ENCODE measurements at places on chromosomes 4 and X. TPM values are rescaled to one million over a fixed set of nuclear protein-coding genes. Genes with fewer than 3 reads are reported as not detected.

ALB gene
- polyA plus RNA-seq = 1.4 TPM

PLXNB3 gene
- polyA plus RNA-seq = 2.1 TPM

SH3BP2 gene
- 20.8 TPM for polyA plus RNA-seq

MAN2B2 gene
- polyA plus RNA-seq = 19.1 TPM

MEPE gene
- polyA plus RNA-seq = not detected

ATOH1 gene
- polyA plus RNA-seq = not detected

CPZ gene
- 21.5 TPM for polyA plus RNA-seq

CENPI gene
- polyA plus RNA-seq = 9.9 TPM

DNA sequence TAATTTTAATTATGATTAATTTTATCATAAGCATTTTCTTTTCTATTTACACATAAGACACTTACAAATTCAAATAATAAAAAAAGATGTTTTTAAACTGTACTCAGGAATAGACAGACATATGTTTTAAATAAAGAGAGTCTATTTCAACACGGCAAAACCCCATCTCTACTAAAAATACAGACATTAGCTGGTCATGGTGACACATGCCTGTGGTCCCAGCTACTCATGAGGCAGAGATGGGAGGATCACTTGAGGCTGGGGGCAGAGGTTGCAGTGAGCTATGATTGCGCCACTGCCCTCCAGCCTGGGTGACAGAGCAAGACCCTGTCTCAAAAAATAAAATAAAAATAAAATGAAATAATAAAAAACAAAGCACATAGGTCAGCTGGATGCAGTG is 14.8 kb downstream of the FAM9B start:
- DNase-seq = no peak

GRCh38 chr4:19832411-19832810 is 419.3 kb upstream of the SLIT2 start:
- no peak for DNase-seq

DNA sequence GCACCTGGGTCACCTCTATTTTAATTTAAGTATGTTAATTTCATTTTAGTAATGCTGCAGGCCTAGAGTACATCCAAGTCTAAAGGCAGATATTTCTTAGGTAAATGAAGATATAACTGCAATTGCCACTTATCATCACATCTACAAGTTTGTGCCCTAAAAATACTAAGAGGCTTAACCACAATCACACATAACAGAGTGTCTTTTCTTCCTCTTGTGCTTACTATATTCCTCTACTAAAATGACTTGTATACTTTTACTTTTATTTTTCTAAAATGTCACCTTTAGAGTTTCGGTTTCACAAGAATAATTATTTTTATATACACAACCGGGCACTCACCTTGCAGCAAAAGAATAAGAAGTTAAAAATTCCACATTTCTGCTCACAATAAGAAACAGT is 77.9 kb downstream of the EFHC2 start:
- DNase-seq = no peak

GRCh38 chr4:123784626-123785025 is 388.0 kb downstream of the SPRY1 start:
- no peak for DNase-seq

DNA sequence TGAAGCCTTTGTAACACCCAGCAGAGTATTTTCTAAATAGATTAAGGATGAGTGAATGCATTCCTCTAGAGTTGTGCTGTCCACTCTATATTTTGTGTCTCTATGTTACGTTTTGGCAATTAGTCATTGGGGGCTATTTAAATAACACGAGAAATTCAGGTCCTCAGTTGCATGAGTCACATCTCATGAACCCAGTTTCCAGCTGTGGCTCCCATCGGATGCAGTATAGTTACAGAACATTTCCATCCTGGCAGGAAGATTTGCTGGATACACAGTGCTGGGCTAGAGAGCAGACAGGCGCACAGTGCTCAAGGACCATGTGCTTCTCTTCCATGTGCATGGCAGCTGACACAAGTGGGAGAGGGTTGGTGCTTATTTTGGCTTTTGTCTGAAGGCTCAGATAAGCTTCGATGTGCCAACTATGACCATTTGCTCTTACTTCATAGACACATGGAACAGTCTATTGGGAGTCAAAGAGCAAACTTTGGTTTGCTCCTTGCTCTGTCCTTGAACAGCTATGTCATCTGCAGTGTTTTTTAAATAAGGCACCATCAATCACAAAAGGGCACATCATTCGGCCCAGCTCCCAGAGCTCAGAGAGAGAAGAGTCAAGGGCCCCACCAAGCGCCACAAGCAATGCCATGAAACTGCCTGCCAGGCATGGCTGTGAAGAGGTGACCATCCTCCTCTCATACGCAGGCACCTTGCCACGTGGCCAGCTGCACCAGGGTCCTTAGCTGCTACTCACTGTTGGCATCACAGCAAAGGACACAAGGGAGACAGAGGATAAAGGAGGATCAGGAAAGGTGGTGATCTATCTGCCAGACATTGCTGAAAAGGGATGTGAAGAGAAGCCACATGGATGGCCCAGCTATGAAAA is 8.1 kb upstream of the STS start:
- no peak for DNase-seq

DNA sequence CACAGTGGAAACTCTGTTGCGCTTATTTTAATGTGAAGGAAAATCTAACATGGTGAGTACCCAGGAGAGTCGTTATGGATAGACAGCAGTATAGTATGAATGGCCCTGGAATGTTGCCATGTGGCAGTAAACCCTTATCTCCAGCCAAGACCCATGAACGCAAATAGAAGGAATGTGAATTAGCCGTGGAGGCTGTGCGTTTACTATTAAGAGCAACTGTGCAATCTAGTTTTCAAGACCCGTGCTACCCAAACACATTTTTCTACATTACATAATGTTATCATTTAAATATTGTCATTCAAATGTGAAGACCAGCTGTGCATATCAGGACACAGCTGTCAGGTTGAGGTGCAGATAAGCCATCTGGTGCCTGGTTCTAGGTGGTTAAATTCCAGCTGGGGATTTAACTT is 13.3 kb upstream of the AGA start:
- no peak for DNase-seq

- DNase-seq = no peak
Observed at GRCh38 chrX:132209527-132209926, 9.7 kb downstream of the RAP2C start.

GRCh38 chr4:26993967-26994366 is 133.3 kb downstream of the STIM2 start:
- no peak for DNase-seq

- no peak for DNase-seq
Observed at GRCh38 chrX:114006664-114007063, 577.2 kb upstream of the HTR2C start.

GRCh38 chrX:65610040-65610439 is 57.4 kb upstream of the MSN start:
- DNase-seq = no peak

DNA sequence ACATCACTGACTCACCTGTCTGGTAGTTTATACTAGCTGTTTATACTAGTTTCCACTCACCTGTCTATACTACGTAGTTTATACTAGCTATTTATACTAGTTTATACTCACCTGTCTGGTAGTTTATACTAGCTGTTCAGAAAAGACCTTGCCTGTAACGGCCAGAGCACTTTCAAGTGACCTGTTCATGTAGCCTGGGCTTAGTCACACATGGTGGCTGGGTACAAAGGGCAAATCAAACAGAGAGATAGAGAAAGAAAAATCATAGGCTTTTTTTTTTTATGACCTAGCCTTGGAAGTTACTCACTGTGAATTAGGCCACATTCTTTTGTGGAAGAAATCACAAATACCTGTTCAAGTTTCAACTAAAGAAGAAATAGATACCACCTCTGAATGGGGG is 30.7 kb upstream of the SPANXN4 start:
- DNase-seq = no peak

GRCh38 chr4:184288451-184289178 is 70.9 kb upstream of the ENPP6 start:
- no peak for DNase-seq

- no peak for DNase-seq
Observed at GRCh38 chrX:133440797-133441163, 25.5 kb upstream of the GPC4 start.

DNA sequence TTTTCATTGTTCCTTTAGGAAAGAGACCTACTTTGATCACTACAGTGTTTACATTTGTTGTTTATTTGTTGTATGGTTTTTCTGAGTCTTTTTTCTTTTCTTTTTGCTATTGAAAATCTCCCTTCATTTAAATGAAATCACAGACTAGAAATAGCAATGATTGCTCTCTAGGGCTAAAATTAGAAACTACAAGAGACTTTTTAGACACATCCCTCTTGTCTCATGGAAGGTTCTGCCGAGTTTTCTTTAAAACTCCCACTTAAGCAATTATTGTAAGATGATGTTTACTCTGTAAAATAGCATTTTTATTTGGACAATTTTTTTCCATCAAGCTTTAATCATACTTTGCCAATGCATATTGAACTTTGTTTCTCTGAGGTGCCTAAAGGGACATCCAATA is 136.6 kb downstream of the PALLD start:
- no peak for DNase-seq

DNA sequence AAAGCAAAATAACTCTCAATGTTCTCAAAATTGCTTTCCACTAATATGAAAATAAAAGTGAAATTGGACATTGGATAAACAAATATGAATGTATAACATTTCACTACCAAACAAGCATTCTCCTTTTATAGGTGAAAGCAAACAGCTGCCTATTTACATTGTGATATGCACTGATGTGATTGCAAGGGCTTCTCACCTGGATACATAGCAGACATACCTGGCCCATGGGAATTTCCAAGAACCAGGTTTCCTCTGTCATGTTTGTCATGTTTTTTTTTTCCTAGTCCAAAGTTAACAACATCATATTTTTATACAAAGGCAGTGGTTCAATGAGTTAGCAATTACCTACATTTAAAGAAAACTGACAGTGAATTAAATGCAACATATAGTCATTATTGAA is 228.5 kb downstream of the ANKRD50 start:
- no peak for DNase-seq

GRCh38 chr4:106546370-106546769 is 177.8 kb upstream of the GIMD1 start:
- no peak for DNase-seq

DNA sequence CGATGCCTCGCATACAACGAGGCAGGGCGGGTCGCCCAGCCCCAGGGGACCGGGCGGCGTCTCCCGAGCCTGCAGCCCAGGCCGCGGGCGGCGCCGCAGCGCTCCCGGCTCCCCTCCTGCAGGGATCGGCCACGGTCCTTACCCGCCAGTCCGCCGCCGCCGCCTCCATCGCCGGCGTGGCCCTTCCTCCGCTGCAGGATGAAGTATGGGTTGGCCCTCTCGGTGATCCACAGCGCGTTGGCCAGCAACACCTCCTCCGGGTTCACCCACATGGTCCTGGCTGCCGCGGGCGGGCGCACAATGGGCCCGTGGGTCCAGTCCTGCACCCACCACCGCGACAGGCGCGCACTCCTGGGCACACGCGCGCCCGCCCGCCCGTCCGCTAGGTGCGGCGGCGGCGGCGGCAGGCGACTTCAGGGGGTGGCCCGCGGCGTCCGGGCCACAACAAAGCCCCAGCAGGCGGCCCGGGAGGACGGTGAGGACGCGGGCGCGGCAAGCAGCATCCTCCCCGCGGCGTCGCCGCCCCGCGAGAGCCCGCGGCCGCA is 339 bp downstream of the TBC1D9 start:
- peak; percentile 57 for DNase-seq

- no peak for DNase-seq
Observed at GRCh38 chrX:11421805-11422524, 128.8 kb downstream of the AMELX start.

- no peak for DNase-seq
Observed at GRCh38 chr4:145720656-145721055, 40.7 kb downstream of the C4orf51 start.

- no peak for DNase-seq
Observed at GRCh38 chrX:1595711-1596060, 4.3 kb downstream of the AKAP17A start.

DNA sequence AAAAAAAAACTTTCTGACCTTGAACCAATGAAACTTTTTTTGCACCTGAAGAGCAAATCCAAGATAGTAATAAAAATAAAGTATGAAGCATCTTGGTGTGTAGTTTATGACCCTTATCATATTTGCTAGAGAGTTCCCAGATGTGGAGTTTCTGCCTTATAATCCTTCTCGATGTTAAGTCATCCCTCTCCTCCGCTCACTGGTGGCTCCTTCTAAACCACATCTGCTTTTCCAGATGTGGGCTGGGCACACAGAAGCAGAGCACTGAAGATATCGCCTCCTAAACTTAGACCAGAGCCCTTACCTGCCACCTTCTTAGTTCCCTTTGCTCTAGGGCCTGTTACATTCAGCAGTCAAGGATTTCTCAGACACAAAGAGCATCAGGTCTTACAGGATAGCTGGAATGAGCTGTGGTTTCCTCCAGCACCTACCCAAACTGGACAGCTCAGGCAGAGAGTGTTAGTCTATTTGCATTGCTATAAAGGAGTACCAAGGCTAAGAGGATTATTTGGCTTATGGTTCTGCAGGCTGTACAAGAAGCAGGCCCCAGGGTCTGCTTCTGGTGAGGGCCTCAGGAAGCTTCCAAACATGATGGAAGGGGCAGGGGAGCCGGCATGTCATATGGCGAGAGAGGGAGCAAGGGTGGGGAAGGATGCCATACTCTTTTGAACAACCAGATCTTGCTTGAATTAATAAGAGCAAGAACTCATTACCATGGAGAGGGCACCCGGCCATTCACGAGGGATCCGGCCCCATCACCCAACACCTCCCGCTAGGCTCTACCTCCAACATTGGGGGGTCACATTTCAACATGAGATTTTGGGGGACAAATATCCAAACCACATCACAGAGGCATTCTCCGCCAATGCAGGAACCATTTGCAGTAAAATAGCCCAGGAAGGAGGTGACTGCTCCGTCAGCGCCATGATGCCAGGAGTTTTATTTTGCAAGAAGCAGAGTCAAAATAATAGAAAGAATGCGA is 75.6 kb upstream of the HELT start:
- no peak for DNase-seq

- no peak for DNase-seq
Observed at GRCh38 chr4:81505726-81506125, 34.0 kb upstream of the RASGEF1B start.

DNA sequence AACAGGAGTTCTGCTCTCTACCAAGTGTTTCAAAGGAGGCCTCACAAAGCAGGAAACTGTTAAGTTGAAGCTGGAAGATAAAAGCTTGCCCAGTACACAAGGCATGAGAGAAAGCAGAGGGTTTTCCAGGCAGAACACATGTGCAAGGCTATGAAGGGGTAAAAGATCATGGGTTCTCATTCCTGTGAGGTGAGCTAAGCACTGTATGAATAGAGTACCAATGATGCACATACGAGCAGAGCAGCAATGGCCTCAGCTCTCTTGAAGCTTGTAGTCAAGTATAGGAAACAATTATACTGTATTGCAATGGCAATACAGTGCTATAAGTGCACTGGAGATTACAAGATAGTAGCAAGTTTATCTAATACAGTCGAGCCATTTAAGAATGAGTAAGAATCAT is 18.0 kb downstream of the TTC29 start:
- DNase-seq = no peak

DNA sequence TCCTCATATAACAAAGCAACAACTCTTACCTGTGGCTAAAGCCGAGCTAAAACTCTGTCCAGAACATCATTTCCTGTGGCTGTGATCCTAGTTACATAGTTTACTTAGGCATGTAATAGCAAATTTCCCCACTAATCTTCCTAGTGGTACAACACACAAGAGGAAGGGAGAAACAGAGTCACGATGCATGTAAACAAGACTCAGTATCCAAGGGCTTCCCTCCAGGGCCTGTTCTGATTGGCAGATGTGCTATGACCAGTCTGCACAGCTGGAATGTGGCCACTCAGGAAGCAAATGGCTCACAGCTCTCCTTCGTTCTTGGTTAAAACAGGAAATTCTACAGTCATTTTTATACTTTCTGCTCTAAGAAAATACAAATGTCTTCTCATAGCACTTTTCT is 49.2 kb upstream of the PRSS48 start:
- DNase-seq = no peak

- DNase-seq = no peak
Observed at GRCh38 chrX:101394372-101394771, 3.6 kb downstream of the RPL36A start.

Measured in left renal cortex interstitium (tissue), 4 donors.